PC-9 (cell line): ENCODE measurements at places on chromosomes 2 and 18. TPM values are rescaled to one million over a fixed set of nuclear protein-coding genes. Genes with fewer than 3 reads are reported as not detected.

The RAB11FIP5 gene
- 24.4 and 25.0 TPM in 2 replicates for total RNA-seq

The MAP2 gene
- total RNA-seq, result 67.7 and 71.1 TPM in 2 replicates

The G6PC2 gene
- total RNA-seq, result not detected in 2 replicates

The MC5R gene
- total RNA-seq, result not detected in 2 replicates

The C2orf78 gene
- total RNA-seq, result not detected in 2 replicates

The SCN7A gene
- total RNA-seq, result not detected in 2 replicates

The DNAJC5G gene
- total RNA-seq, result not detected in 2 replicates

The FTCDNL1 gene
- total RNA-seq, result 2.7 and 5.2 TPM in 2 replicates

The GREB1 gene
- 0.20 and 0.37 TPM in 2 replicates for total RNA-seq

The FEV gene
- not detected in 2 replicates for total RNA-seq

The KYNU gene
- total RNA-seq, result 44.5 and 55.7 TPM in 2 replicates

The CHMP3 gene
- total RNA-seq, result 108 and 120 TPM in 2 replicates

The COL3A1 gene
- total RNA-seq, result not detected in 2 replicates

The ATL2 gene
- total RNA-seq, result 66.4 and 75.3 TPM in 2 replicates

The SPATA3 gene
- total RNA-seq, result not detected in 2 replicates

The SOWAHC gene
- total RNA-seq, result 12.8 and 14.3 TPM in 2 replicates

The TFCP2L1 gene
- 4.6 and 7.0 TPM in 2 replicates for total RNA-seq

The POTEI gene
- not detected in 2 replicates for total RNA-seq

The AAK1 gene
- total RNA-seq, result 50.3 and 66.6 TPM in 2 replicates

The CHST10 gene
- not detected in 2 replicates for total RNA-seq

The CCDC102B gene
- total RNA-seq, result 1.9 and 2.3 TPM in 2 replicates

The IL37 gene
- total RNA-seq, result 1.0 and 1.7 TPM in 2 replicates

The ANKRD62 gene
- total RNA-seq, result 0.20 TPM in 1 of 2 replicates, not detected in the other

The STEAP3 gene
- 23.0 and 26.3 TPM in 2 replicates for total RNA-seq

The FOXI3 gene
- total RNA-seq, result not detected in 2 replicates

The ABCB11 gene
- total RNA-seq, result not detected in 2 replicates

The TRIM54 gene
- total RNA-seq, result 8.2 and 9.8 TPM in 2 replicates

The SP140 gene
- 0.58 and 0.83 TPM in 2 replicates for total RNA-seq

The CFC1 gene
- total RNA-seq, result not detected in 2 replicates

The RAB27B gene
- total RNA-seq, result 9.9 and 12.7 TPM in 2 replicates

The ABCG8 gene
- total RNA-seq, result not detected in 2 replicates

The RAB3GAP1 gene
- total RNA-seq, result 29.5 and 36.8 TPM in 2 replicates

The CFAP65 gene
- not detected in 2 replicates for total RNA-seq
